ENCODE measurements at places on chromosomes 16 and 17.

GRCh38 chr16:61937646-61938045 lies 98.6 kb downstream of the CDH8 start:
- peak; percentile 27 for DNase-seq

DNA sequence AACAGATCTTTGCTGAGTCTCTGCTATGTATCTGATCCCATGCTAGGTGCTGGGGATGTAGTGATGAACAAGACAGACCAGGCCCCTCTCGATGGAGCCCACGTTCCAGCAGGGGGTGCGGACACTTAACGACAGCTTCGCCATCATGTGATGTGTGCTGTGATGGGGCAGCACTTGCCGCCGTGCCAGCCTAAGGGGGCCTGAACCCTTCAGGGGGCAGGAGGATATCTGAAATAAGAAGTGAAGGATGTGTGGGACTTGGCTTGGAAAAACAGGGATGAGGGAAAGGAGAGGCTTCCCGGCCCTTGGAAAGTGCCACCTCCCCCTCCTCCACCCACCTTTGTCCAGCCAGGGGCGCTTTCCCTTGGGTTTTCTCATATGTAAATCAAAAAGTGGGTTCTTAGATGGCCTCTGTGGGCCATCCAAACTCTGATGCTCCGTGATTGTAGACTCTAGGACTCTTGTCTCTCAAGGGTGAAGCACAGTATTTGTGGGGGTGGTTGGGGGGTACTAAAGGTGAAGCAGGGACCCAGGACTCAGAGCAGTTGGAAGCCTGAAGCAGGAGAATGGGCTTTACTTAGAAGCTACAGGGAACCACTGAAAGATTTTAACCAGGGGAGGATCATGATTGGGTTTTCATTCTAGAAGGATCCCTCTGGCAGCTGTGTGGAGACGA lies 4.0 kb upstream of the DLX3 start:
- no peak for DNase-seq

- no peak for DNase-seq
These were observed 4.4 kb upstream of the RNF43 start for GRCh38 chr17:58421711-58422110.

DNA sequence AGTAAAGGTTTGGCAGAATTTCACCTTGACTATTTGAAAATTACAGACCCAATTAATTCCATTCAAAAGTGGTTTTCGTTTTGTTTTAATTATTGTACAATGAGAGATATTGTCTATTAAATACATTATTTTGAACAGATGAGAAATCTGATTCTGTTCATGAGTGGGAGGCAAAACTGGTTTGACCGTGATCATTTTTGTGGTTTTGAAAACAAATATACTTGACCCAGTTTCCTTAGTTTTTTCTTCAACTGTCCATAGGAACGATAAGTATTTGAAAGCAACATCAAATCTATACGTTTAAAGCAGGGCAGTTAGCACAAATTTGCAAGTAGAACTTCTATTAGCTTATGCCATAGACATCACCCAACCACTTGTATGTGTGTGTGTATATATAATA lies 72.6 kb downstream of the CDK12 start:
- no peak for DNase-seq

DNA sequence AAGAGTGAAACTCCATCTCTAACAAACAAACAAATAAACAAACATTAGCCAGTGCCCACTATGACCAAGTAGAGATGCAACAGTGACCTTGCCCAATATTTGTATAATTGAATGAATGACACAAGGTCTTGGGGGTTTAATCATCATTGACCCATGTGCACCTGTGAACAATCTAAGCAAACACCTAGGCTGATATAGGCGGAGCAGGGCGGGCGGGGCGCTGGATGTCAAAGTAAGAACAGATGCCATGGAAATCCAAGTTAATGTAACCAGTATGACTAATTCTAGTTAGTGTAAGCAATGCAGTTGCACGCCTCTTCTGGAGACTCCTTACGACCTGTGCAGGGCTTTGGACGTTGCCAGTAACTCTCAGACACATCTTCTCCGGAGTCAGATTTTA lies 17.6 kb downstream of the RCVRN start:
- no peak for DNase-seq

GRCh38 chr17:40331743-40332641 lies 23.0 kb downstream of the RARA start:
- DNase-seq = no peak

DNA sequence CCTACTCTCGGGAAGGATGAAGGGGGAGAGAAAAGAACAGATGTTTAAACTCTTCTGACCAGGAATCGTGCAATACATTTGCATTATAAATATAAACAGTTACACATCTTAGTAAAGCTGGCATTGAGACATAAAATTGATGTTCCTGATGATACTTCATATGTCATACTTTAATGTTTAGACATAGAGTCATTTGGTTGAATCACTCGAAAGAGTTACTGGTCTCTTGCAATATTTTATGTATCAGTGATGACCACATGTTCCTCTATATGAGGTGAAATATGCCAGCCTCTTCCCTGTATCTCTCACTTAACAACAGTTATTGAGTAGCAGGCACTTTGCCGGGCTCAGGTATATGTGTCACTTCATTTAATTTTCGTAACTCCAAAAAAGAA lies 49.7 kb upstream of the PMFBP1 start:
- DNase-seq = no peak

DNA sequence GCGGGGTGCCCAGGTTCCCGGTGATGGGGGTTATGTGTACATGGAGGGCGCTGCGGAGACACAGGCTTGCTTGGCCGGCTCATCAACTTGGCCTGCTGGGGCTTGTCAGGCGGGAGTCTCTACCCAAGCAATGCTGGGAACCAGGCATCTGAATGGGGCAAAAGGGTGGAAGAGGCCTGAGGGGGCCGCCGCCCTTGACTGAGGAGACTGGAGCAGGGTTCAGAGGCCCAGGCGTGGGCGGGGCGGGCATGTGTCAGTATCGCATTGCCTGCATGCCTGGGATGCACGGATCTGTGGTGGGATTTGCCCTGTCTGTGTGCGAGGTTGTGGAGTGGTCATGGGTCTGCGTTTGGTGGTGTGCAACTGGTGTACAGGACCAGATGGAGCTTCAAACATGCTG lies 21.1 kb downstream of the ARHGAP23 start:
- DNase-seq = no peak

GRCh38 chr17:633133-633532 lies 81.5 kb downstream of the VPS53 start:
- DNase-seq = no peak

Measured in NCI-H748 treated with DMSO at 0.1 percent for 48 hours (cell line).